Kidney epithelial cell (primary cell): ENCODE measurements at places on chromosomes 7 and 10. TPM values are rescaled to one million over a fixed set of nuclear protein-coding genes. Genes with fewer than 3 reads are reported as not detected.

DNA sequence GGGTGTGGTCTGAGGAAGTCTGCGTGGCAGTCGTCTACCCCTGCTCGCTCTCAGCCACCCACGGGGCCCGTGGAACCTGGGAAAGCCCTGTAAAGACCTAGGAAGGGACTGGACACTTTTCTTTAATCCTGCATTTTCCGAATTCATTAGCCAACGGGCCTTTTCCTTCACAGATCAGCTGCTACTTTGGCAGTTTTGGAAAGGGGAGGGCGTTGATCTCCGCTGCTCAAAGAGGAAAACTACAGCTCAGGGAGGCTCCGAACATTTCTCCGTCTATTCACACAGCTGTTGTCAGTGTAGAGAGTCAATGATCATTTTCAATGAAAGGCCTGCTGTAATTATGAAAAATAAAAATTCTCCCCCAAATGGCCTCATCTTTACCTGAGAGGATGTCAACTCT lies 450.1 kb upstream of the MKI67 start:
- no peak for DNase-seq

- DNase-seq = no peak
Observed at GRCh38 chr10:91762878-91763277, 35.3 kb upstream of the TNKS2 start.

Gene GPR22
- total RNA-seq = not detected in 2 replicates

Gene TIAL1
- total RNA-seq = 43.0 and 49.0 TPM in 2 replicates

Gene DOCK4
- total RNA-seq = 16.8 and 24.0 TPM in 2 replicates
